SHP77 treated with DMSO at 0.1 percent for 48 hours (cell line): ENCODE measurements at places on chromosomes 3 and 15.

DNA sequence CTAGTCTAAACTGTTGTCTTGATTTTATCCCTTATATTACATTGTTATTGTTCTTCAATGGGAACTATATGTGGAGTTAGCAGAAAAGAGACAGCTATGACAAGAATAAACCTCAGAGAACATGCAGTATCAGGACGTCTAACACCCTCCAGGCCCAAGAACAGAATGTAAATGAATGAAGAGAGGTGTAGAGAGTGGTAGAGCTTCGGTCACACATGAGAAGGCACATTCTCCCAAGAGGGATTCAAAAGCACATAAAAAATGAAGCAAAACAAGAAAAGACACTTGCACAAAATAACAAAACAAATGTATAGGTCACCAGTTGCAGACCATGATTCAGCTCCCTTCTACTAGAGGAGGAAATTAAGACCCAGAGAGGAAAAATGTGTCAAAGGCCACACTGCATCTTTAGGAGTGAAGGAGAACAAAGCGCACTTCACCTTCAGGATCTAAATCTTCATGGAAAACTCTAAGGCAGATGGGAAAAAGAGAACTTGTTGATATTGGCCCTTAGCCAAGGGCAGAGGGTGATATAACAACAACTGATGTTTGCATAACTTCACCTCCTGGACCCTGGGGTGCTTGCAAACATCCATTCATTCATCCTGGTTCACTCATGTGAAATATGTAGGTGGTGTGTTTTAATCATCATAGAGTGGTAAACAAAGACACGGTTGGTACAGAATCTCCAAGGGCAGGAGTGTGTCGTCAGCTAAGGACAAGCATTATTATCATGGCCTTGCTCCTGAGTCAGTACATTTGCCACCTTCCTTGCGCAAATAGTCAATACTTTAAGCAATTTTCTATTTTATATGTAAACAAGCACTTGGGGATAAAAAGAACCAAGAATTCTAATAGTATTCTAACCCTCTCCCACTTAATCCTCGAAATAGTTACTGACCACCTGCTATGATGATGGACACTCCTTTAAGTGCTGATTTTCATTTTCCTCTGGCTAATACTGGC lies 8.8 kb downstream of the NEK10 start:
- DNase-seq: peak; percentile 90

DNA sequence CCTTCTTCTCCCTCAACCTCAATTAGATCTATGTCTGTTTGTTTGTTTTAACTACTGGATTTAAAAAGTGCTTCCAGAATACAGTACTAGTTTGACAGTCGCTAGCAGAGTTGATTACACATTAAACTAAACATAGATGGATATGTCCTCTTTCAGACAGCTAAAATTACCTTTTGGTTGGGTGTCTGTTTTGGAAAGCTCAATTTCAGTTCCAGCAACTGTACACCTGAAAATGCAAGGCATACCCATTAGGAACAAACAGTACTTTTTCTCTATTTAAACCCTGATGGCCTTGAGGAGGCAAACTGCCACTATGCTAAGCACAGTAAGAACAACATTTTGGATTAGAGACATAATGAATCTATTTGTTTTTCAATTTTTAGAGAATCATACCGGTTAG lies 234.4 kb downstream of the UNC13C start:
- DNase-seq: no peak

DNA sequence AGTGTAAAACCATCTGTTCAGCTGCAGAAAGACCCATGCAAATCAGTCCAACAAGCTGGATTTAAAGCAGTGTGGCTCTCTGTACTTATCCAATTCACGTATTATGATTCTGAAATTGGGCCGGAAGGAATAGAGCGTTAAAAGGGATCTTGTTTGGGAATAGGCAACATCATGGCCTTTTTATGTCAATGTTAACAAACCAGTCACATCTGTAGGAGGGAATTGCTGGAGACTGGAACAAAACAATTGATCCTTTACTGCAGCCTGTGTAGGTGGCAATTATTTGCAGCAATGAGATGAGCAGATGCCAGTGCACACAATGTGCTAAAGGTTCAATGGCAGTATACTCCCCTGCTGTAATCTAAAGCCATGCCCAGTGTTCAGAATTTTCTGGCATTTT lies 887.4 kb upstream of the ROBO1 start:
- DNase-seq: no peak

GRCh38 chr3:58622892-58623291 lies 43.7 kb downstream of the FAM3D start:
- no peak for DNase-seq

GRCh38 chr3:122661633-122662032 lies 19.0 kb upstream of the PARP14 start:
- DNase-seq: no peak

DNA sequence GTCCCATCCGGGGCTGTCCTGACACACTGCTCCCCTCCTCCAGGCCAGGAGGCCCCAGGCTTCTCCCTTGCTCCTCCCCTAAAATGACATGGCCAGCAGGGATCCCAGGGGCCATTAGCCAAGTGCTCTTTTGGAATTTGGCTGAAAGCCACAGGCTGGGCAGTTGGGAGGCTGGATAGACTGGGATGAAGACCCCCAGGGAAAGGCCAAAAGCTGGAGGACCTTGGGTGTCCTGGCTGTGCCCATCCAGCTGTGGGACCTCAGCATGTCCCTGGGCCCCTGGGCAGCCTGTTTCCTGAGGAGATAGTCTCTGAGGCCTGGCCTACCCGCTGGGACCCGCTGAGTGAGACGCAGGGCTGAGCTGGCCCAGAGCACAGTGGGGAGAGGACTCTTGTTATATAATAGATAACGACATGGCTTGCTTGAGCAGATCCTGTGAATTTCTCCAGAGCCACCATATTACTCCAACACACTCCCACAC lies 5.7 kb upstream of the PDE8A start:
- DNase-seq: no peak

DNA sequence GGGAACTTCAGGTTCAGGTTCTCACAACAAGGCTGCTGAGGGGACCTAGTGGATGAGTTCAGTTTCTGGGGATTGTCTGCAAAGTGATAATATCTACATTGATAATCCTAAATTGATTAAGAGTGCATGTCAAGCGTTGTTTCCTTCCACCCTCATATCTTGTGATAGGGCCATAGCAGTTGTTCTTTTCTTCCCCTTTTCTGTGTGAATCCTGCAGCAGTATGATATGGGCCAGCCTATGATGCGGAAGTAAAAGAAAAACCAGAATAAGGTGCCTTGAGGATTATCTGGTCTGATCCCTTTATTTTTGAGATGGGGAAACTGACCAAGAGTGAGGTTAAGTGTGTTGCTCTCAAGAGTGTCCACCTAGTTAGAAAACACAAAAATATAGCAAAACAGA lies 86.2 kb downstream of the MITF start:
- DNase-seq: no peak

- DNase-seq: no peak
Observed at GRCh38 chr3:136856665-136857064, 5.3 kb upstream of the NCK1 start.

GRCh38 chr3:142019794-142020320 lies 129.5 kb downstream of the TFDP2 start:
- DNase-seq: no peak

DNA sequence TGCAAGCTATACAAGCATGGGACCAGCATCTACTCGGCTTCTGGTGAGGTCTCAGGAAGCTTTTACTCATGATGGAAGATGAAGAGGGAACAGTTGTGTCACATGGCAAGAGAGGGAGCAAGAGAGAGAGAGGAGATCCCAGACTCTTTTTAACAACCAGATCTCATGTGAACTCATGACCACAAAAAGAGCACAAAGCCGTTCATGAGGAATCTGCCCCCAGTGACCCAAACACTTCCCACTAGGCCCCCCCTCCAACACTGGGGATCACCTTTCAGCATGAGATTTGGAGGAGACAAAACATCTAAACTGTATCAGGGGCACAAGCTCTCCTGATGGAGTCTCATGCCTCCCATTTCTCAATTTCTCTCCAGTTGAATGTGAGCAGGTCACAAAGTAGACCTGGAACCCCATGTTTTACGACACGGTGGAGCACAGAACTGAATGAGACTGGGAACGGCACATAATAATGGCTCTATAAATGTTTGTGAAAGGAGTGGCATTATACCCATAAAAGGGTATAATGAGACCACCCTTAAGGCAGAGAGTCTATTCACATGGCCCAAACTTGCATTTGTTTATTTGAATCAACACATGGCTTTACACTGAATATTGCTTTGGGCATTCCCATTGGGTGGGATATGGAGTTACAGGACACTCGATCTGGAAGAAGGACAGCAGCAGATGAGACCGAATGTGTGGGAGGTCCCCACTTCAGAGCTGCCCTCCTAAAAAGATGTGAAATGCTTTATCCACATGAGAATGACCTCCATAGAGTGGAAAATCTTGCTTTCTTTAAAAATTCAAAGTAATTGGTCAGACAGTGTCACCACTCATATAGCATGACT lies 38.8 kb downstream of the IL16 start:
- DNase-seq: no peak

DNA sequence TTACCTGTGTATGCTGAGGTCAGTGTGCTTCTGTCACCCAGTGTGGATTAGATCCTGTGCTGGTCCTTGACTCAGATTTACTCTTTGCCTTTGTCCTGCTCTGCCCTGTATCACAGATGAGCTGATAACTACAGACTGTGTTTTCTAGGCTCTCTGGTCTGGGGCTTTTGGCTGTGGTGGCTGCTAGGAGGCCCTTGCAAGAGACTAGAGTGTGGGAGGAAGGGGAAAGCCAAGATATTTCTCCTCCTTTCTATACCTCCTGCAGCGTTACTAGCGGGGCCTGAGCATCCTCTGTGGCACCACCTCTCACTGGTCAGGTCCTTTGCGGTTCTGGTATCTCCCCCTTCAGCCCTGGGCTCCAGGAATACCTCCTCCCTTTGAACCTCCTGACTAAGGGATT lies 282.3 kb upstream of the TBC1D5 start:
- no peak for DNase-seq

GRCh38 chr15:86885616-86886015 lies 805.9 kb downstream of the AGBL1 start:
- no peak for DNase-seq

DNA sequence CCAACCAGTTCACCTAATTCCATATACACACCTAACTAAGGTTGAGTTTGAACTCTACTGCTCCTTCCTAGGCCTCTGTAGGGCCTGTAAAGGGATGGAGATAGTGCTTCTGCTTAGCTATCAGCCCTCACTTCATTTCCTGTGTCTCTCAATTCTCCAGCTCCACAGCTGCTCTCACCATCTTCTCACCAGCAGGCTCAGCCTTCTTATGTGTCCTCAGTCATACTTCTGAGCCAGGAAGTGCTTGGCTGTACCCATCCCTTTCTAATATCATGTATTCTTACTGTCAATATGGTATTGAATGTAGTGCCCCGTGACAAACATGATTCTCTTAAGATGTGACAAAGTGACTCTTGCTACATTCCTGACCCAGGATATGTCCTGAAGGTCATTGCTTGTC lies 116.9 kb downstream of the SLC9A9 start:
- DNase-seq: no peak

GRCh38 chr3:12859840-12860239 lies 18.5 kb upstream of the RPL32 start:
- DNase-seq: no peak

- DNase-seq: no peak
Observed at GRCh38 chr3:66035763-66036477, 2.8 kb downstream of the MAGI1 start.

- DNase-seq: no peak
Observed at GRCh38 chr3:114444216-114444615, 150.4 kb downstream of the TIGIT start.

DNA sequence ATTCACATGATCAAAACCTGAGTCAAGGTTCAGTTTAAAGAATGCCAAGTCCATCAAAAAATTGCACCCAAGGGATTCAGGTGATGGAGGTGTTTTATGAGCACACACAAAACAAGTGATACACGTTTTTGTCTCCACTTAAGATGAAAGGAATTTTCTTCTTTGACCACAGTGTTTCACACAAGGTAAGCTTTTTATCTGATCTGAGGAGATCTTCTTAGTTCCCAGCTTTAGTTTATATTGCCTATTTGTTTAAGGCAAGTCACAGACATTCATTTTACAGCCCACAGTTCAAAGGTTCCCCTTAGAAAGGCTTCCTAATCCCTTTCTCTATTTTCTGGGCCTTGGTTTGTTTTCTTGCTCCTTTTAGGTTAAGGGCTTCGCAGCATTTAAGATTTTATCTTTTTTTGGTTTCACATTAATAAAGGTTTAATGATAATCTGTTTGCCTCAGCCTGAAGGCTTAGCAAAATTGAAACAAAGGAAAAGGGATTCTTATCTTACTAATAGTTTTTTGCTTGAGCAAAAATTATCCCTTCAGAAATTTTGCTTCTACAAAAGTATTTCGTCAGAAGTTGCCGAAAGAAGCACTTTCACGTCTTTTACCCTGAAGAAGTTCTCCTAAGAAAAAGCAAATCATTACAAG lies 420.5 kb upstream of the NAALADL2 start:
- DNase-seq: no peak

- DNase-seq: no peak
Observed at GRCh38 chr3:32819551-32820348, 2.0 kb downstream of the TRIM71 start.

- no peak for DNase-seq
Observed at GRCh38 chr15:97683831-97684230, 276.7 kb upstream of the ARRDC4 start.

GRCh38 chr3:48960841-48961413 lies 29.1 kb upstream of the P4HTM start:
- no peak for DNase-seq

GRCh38 chr15:33243393-33243792 lies 48.9 kb upstream of the FMN1 start:
- DNase-seq: no peak

DNA sequence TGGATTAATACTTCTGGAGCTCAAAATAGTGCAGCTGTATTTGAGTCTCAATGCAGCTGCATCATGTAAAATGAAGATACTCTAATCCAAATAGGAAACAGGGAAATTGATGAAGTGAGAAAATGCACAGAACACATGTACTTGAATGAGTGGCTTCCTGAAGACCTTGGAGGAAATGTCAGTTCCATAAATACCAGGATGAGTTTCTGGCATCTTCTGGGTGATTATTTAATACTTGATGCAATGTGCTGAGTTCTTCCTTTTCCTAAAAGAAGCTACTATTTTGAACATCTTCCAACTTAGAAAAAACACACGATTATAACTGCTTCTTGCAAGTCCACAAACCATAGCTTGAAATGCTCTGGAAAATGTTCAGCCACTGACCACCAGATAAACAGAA lies 162.8 kb downstream of the SLC9A9 start:
- DNase-seq: no peak

DNA sequence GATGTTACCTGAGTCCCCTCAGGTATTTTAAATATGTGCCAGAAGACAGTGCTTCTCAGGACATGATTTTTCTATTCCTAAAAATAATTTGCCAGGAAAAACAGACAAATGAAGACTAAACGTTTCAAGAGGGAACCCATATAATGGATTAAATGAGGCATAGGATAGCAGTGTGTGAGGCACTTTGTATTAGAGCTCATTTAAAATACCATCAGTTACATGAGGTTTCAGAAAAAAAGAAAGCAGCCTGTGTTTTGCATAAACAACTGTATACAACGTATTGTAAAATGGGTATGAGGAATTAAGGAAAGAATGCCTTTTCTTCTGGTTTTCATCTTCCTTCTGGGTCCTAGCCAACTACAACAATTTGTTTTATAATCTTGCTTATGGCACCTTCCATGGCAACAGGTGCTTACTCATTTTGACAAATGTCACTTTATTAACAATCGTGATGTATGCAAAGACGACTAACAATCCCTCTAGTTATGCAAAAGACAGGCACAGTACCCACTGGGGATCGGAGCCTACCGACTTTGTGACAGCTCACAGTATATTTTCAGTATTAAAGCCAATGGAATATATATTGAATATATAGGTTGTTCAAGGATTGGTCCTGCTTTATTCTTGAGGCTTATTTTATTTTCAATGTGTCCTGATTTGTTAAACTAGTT lies 231.6 kb upstream of the ZNF717 start:
- DNase-seq: no peak

- no peak for DNase-seq
Observed at GRCh38 chr3:188348435-188349244, 194.7 kb downstream of the LPP start.
